Omental fat pad (tissue), 4 donors: ENCODE measurements at places on chromosomes 13 and 19.

GRCh38 chr19:18021121-18021755 is 13.3 kb downstream of the ARRDC2 start:
- DNase-seq: no peak

GRCh38 chr19:5806133-5806489 is 1.2 kb downstream of the NRTN start:
- DNase-seq: no peak

- DNase-seq: no peak
These were observed 10.1 kb upstream of the PRKD2 start for GRCh38 chr19:46726971-46727501.

GRCh38 chr13:73933795-73934194 is 200.4 kb downstream of the KLF12 start:
- no peak for DNase-seq

GRCh38 chr19:46356149-46357055 is 9.5 kb downstream of the PPP5C start:
- DNase-seq: no peak

DNA sequence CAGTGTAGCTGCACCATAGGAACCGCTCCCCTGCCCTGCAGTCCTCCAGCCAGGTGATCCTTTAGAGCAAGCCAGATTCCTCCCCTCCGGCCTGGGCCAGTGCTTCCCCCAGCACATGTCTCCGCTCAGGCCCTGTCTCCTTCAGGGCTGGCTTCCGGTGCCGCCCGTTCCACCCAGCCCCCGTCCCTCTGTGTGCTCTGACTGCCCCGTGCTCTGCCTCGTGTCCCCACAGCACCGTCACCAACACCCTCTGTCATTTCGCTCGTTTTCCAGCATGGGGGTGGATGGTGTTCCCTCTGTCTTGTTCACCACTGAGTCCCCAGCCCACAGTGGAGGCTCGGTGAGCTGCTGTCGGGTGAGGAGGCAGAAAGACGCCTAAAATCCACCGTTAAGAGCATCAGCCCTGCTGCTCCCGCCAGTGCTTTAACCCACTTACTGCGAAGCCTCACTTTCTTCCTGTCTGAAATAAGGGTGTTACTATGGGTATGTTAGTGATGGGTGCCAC is 54.5 kb downstream of the TSSK6 start:
- DNase-seq: no peak

- DNase-seq: no peak
These were observed 460.6 kb downstream of the FOXO1 start for GRCh38 chr13:40205771-40206240.

DNA sequence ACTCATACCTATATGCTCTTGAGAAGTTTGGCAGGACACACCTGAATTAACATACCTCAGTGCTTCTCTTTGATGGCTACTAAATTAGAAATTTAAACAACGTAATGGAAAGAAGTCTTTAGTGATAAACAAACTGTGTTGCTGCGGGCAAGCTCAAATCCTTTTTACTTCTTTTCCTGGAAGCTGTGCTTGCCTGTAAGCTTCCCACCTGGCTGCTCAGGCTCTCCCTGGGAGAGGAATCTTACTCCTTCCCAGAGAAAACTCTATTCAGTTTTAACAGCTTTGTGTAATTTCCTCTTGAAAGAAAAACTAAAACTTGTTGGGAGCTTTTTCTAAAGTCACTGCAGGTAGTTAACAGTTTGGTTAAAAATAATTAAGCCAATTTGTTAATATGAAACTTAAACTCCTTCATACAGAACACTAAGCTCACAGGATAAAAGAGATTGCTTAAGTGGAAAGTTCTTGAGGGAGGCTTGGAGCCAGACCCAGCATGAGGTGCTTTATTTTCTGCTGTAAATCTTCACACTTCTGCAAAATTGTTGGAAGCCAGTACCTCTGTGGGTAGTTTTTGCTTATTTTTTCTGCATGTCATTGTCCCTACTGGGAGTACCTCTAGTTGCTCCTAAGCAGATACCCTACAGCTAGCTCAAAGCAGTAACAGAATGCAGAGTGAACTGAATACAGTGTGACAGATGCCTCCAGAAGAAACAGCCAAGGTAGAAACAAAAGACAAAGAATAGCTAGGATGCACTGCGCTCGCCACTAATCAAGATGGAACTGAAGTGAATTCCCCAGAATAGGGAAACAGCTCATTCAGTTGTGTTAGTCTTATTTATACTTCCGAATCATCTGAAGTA is 1253.0 kb downstream of the PCDH17 start:
- no peak for DNase-seq

GRCh38 chr13:63209330-63210017 is 1793.8 kb upstream of the PCDH20 start:
- no peak for DNase-seq

- DNase-seq: no peak
These were observed 413.2 kb downstream of the MZT1 start for GRCh38 chr13:72314210-72314609.

DNA sequence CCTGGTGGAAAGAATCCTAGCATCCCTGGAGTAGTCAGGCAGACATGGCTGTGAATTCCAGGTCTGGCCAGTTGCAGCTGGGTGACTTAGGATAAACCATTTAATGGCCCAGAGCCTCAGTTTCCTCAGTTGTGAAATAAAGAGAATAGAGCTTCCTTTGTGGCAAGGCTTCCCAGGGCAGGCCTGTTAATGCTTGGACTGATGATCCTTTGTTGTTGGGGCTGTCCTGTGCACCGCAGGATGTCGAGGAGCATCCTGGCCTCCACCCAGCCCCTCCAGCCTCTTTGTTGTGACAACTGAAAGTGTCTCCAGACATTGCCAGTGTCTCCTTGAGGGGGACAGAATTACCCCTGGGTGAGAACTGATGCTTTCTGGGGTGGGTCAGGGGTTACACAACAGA is 16.3 kb downstream of the LYL1 start:
- DNase-seq: no peak

GRCh38 chr19:10637894-10638293 is 12.5 kb downstream of the SLC44A2 start:
- no peak for DNase-seq

DNA sequence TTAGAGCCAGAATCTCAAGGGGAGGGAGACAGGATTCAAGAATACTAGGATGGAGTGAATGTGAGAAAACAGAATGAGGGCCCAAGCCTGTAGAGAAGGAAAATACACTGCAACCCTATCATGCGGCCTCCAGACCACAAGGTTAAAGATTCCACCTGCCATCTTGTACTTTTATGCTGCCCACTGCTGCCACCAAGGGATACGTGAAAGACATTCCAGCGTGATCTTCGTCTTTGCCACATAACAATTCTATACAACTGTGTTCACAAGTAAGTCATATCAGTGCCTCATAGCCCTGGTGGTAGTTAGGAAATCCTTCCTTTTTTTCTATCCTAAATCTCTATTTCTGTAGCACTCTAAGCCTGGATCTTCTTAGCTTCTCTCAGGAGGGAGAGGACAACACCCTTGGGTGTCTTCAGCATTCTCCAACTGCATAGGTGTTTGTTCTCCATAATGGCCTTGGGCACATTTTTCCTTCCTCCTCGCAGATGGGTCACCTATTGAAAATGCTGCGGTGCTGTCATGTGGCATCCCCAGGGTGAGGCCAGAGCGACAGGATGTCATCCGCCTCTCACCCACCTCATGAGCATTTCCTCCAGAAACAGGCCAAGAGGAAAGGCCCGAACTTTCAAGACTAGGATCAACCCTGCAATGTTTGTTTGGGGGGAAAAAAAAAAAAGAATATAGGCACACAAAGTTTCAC is 13.6 kb downstream of the TPT1 start:
- DNase-seq: no peak

- no peak for DNase-seq
These were observed 404.2 kb upstream of the SGCG start for GRCh38 chr13:22776394-22777186.

DNA sequence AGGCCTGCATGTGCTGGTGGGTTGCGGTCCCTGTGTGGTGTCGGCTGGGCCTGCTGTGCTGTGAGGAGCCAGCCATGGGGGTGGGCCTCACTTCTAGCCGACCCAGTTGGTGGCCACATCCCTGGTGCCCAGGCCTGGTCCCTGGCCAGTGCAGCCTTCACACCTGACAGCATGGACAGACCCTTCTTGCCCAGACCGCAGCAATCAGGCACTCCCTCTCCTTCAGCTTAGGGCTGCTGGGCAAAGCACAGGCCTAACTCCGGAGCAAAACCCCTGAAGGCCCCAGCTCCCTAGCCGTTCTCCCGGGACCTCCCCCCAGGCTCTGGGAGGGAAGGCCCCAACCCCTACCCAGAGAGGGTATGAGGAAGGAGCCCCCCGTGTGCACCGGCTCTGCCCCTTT is 6.6 kb upstream of the MCF2L start:
- no peak for DNase-seq

- DNase-seq: no peak
These were observed 16.9 kb downstream of the GADD45B start for GRCh38 chr19:2492870-2493269.

GRCh38 chr13:87798536-87798935 is 127.4 kb downstream of the SLITRK5 start:
- DNase-seq: no peak

DNA sequence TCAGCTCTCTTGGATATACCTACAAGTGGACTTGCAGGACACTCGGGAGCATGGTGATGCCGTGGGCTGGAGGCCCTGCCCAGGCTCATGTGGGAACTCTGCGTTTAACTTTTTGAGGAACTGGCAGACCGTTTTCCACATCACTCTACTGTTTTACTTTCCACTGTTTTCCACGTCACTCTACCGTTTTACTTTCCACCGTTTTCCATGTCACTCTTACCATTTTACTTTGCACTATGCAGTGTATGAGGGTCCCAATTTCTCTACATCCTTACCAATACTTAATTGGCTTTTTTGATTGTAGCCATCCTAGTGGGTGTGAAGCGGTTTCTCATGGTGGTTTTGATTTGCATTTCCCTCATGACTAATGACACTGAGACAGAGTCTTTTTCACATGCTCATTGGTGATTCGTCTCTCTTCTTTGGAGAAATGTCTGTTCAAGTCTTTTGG is 40.5 kb downstream of the GATAD2A start:
- no peak for DNase-seq

DNA sequence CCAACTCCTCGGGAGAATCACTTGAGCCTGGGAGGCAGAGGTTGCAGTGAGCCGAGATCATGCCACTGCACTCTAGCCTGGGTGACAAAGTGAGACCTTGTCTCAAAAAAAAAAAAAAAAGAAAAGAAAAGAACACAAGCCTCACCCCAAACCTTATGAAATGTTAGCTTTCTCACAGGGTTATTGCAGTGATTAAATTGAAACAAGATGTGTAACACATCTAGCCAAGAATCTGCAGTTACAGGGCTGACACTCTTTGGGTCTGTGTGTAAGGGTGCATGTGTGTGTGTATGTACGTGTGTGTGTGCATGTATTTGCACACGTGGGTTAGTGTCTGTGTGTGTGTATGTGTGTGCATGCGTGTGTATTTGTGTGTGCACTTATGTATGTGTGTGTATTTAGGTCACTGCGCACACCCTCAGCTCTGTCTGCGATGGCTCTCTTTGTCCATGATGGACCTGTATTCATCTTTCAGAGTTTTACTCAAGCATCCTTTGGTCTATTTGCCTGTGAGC is 336.3 kb downstream of the UQCRFS1 start:
- DNase-seq: no peak

GRCh38 chr13:70844391-70845108 is 736.3 kb upstream of the KLHL1 start:
- no peak for DNase-seq

GRCh38 chr19:56866538-56866937 is 26.0 kb upstream of the PEG3 start:
- no peak for DNase-seq

DNA sequence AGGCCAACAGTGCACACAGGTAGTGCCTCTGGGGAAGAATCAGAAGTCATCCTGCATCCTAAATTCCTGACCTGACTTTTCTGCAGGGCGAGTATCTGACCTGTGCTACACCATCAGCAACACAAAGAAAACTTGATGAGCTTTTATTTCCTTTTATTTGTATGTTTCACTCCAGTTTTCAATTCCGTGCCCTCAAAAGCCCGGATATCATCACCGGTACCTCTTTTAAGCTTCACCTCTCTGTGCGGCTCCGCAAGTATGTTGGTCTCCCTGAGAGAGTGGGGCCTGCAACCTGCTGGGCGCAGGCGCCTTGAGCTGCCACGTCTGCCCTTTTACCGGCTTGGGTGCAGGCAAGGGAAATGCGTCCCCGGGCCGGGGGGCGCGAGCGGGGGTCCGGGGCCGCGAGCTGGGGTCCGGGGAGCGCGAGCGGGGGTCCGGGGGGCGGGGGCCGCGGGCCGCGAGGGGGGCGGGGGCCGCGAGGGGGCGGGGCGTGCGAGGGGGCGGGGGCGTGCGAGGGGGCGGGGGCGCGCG is 4.3 kb upstream of the DUXA start:
- DNase-seq: no peak

DNA sequence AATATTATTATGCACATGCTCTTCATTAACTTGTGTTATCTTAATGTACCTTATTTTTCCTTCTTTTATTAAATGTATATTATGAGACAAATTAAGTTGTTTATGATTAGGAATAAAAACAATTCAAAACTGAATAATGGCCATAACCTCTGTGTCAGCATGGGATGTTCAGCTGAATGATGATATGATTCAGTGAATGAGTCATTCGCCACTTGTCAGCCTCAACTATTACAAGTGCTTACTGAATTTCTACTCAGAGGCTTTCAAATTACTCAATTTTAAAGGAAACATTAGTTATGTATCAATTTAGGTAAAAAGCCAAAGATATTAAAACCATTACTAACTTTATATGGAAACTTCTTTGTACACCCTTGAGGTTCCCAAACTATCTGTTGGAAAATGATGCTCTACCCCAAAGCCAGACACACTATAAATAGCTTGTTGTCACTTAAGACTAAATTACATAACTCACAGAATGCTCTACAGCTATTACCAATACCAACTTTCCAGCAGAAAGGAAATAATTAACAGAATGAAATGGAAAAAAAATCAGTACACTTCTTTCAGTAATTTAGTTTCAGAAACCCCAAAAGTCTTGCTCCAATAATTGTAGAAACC is 14.4 kb downstream of the LIG4 start:
- DNase-seq: no peak

GRCh38 chr19:53877361-53877766 is 4.6 kb upstream of the PRKCG start:
- DNase-seq: no peak

DNA sequence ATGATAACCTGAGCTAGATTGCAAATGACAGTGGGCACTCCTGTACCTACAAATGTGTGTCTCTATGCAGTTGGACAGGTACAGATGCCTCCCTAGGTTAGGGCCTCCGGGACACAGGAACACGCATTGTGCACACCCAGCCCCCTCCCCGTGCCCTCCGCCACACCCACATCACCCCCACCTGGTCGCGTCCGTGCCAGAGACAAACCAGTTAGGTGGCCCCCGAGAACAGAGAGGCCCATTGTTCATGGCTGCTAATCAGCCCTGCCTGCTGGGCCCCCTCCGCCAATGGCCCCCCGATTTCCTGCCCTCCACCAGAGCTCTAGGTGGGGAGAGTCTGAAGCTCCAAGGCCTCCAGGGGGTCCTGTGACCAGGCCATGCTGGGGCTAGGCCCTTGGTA is 13.7 kb downstream of the NRTN start:
- no peak for DNase-seq

GRCh38 chr19:43662487-43662886 is 7.5 kb downstream of the PLAUR start:
- no peak for DNase-seq
